ENCODE measurements at places on chromosomes 4 and X.

DNA sequence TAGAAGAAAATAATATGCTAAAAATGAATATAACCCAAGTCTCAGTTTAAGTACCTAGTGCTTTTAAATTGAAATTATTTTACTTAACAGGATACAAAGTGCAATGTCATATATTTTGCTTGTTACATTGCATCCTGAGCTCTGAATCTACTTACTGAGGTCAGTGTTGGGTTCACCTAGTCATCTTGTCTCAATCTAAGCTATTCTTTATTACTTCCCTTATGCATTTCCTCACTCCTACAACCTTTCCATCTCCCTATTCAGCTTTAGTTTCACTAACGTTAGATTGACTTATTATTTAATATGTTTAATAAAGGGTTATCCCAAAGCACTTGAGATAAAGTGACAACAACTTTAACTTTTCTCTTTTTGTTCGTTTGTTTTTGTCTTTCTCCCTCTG is 483.7 kb downstream of the FSTL5 start:
- DNase-seq, result no peak

DNA sequence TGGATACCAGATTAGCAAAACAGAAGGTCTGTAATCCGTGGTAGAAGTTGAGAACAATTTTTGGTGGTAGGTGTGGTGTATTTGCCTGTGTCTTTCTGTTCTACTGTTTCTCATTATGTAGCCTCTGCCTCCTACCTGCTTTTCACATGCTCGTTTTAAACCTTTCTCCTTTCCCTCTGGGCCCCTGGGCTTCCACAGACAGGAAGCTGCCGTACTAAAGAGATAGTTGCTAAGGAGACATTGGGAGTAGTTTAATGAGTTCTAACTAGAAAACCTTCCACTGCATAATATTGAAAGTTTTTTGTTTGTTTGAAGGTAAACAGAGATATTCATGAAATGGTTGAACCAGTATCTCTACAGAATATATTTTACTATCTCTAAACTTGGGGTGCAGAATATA is 107.8 kb downstream of the STOX2 start:
- no peak for DNase-seq

DNA sequence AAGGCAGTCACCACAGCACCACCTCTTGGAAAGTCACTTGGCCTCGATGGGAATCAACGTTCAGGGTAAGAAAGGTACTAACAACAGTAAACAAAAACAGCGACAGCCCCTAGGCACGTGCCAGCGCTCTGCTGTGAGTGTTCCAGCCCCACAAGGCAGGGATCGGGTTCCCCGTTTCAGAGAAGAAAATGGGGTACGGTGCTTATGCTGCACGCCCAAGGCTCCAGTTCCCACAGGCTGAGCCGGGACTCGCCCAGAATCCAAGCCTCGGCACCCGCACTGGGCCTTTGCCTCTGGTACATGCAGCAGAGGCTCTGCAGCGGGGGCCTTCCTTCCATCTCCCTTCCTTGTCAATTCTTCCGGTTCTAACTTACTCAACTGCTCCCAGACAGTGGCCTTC is 37.3 kb downstream of the WDR1 start:
- DNase-seq, result no peak

- no peak for DNase-seq
These were observed 1447.2 kb downstream of the FSTL5 start for GRCh38 chr4:160716551-160716950.

Data from activated naive CD4-positive, alpha-beta T cell treated with anti-CD3 and anti-CD28 coated beads for 36 hours (primary cell).